ENCODE measurements at places on chromosomes 3 and 15.

DNA sequence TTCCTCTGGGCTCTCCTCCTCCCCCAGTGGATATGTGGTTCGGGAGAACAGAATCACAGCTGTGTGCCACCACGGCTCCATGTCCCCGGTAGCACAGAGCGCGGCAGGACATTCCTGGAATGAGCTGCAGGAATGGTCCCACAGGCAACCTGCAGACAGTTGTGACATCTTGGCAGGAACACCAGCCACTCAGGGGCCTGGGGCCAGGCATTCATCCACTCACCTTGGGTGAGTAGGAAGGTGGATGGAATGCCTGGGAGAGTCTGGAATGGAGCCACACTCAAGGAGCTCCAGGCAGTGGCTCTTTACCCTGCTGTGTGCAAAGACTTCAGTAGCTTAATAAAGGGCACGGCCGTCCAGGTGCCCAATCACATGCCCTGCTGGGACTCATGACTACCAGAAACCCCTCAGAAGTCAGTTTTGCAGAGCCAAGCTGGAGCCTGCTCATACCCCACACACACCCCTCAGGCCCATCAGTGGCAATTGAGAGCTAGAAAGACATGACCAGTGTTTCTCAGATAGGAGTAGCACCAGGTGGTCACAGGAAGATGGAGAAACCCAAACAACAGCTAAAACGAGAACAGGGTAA, 117.3 kb upstream of the PRR20G start:
- no peak for DNase-seq

DNA sequence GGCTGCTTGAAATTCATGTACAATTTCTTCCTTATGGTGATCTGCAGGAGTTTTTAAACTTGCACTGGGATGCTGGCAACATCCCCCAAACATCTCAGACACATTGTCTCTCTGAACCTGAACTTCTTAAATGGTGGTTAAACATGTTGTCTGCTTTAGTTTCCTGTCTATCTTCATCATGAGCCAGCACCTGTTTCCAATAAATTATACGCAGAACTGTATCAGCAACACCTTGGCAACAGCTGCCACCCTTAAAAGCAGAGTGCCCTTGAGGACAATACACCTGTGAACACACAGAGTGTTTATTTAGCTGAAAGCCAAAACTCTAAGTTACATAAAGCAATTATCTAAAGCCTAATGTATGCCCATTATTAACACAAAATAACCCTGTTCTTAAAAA, 242.9 kb downstream of the WNT5A start:
- no peak for DNase-seq

- DNase-seq, result no peak
Observed at GRCh38 chr15:40706121-40706520, 11.1 kb downstream of the RAD51 start.

GRCh38 chr15:37015451-37015850, 84.9 kb downstream of the MEIS2 start:
- no peak for DNase-seq

GRCh38 chr3:85533586-85533985, 574.8 kb downstream of the CADM2 start:
- no peak for DNase-seq

GRCh38 chr3:51934991-51935885, 6.5 kb downstream of the RRP9 start:
- DNase-seq, result no peak

All from stimulated activated CD8-positive, alpha-beta memory T cell treated with anti-CD3 and anti-CD28 coated beads, Interleukin-2, amount 100 ng/mL, for 1 hour (primary cell).